ENCODE measurements at places on chromosomes 7 and 10.

- no peak for DNase-seq
Measured at GRCh38 chr7:2074691-2075090, 158.1 kb downstream of the MAD1L1 start.

DNA sequence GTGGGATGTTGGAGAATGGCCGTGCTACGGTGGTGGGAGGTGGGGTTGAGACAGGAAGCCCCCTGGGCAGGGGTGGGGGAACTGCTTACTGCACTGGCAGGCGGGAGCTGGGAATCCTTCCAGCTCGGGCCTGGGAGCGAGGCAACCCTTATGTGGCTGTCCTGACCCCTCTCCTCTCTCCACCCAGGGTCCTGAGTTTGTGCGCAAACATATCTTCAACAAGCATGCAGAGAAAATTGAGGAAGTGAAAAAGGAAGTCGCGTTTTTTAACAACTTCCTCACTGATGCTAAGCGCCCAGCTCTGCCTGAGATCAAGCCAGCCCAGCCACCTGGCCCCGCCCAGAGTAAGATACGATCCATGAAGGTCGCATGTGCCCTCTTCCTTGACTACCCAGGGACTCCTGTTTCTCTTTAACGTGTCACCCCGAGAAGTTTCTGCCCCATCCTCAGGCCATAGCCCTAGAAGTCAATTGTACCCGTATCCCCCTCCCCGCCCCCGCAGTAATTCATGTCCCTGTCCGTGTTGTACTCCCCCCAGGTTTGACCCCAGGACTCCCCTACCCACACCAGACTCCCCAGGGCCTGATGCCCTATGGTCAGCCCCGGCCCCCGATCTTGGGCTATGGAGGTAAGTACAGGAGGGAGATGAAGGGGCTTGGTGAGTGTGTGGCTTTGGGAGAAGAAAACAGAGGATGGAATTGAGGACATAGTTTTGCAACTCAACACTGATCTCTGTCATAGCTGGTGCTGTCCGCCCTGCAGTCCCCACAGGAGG, 1.8 kb downstream of the UFSP1 start:
- no peak for DNase-seq

DNA sequence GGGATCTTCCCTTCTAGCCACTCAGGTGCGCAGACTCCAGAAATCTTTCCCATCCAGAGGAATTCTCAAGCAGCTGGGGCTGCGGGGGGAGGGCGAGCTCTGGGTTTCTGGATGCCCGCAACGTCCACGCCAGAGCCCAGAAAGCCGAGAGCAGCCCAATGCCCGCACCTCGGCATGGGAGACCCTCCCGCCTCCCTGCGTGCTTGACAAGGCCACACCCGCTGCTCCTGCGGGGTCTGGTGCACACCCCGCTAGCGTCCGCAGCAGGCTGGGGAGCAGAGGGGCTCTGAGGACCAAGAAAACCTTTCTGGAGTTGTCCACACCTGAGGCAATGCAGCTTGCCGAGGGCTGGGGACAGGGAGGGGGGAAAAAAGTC, 66.2 kb downstream of the SLC29A4 start:
- no peak for DNase-seq

GRCh38 chr10:16894821-16895220, 77.6 kb upstream of the RSU1 start:
- DNase-seq: no peak

DNA sequence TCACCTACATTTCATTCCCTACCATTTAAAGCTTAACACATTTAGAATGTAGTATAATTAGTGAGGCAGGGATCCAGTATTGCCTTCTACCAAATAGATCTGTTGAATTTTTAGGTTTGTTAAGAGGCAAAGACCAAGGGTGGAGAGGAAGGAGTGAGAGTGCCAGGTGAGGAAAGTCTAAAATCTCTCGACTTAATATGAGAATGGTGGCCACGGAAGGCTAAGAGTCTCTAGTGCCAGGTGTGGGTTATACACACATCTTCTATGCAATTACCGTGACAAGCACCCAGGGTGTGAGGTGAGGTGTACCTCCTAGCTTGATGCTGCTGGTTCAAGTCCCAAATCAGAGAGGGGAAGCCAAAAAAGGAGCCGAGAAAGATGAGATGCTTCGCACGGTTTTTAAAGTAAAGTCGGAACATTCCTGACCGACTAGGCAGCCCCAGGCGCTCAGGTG, 439 bp downstream of the IQUB start:
- peak; percentile 58 for DNase-seq

GRCh38 chr10:72171175-72171630, 44.6 kb upstream of the ANAPC16 start:
- DNase-seq: no peak

GRCh38 chr7:2573761-2574160, 15.0 kb downstream of the IQCE start:
- no peak for DNase-seq

DNA sequence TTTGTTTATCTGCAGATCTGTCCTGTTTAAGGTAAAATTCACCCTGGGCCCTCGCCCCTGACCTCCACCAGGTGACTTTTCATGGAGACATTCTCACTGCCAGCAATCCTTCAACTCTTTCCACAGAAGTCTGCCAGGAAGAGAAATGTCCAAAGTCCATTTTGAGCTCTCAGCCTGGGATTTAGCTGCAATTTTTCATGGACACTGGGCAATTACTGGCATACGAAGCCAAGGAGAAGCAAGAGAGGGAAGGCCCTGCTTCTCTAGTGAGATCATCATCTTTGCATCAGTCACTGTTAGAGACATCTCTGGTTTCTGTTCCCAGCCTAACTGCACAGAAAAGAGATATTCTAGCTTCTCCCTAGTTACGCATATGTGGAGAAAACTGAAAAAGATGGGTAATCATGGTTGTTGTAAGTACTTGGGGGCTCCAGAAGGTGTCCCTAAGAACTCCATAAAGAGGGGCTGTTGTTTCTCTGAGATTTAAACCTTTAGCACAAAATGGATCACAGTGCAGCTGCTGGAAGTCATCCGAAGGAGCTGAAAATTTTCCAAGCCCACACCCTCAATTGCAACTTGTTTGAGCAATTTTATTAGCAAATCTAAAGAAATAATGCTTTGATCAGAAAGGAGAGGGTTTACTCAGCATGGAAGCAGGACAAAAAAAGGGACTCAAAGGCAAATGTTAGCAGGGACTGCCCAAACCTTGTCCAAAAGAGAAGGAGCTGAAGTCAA, 168.9 kb downstream of the SNX10 start:
- no peak for DNase-seq

GRCh38 chr7:88015309-88015708, 81.3 kb downstream of the ADAM22 start:
- no peak for DNase-seq

GRCh38 chr7:111535142-111535870, 27.0 kb downstream of the IMMP2L start:
- no peak for DNase-seq

DNA sequence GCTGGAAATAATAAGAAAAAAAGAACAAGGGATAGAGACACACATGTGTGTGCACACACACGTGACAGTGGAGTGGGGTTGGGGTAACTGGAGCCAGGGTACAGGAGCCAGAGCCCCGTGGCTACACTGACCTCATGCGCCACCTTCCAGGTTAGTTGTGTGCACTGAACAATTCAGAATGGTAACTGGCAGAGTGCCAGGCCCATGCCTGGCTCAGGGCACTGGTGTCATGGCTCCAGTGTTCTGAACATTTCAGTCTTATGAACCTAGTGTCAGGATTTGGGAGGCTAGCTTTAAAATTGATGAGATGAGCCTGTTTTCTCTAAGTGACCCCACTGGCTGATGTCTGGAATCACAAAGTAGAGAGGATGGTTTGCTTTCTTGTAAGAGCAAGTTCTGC, 269.6 kb downstream of the SORCS3 start:
- no peak for DNase-seq

DNA sequence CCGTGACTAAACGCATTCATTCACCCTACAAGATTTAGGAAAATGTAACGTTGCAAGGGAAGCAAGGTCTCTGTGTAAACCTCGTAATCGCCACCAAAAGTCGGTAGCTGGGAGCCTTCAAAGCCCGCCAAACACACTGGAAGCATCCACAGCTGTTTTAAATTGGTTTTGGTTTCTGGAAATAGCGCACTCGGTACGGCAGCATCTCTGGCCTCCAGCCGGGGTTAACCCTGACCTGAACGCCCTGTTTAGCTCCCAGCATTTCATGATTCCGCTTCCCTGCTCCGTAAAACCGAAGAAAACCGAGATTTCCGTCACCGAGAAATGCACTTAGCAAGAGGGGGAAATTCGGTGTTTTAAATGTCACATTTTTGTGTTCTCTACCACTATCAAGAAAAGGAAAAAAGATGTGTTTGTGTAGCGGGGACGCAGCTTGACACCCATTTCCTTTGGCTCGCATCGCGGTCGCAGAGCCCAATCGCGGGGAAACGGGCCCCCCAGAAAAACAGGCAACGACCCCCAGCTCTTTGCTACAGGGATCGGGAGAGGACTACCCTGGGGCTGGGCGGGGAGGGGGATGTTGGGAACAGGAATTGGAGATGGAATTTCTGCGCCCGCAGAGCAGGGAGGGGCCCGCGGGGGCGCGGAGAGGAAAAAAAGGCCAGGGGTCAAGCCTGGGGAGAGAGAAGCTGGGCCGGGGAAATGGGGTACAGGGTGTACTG, 646 bp downstream of the SGCE start:
- no peak for DNase-seq

DNA sequence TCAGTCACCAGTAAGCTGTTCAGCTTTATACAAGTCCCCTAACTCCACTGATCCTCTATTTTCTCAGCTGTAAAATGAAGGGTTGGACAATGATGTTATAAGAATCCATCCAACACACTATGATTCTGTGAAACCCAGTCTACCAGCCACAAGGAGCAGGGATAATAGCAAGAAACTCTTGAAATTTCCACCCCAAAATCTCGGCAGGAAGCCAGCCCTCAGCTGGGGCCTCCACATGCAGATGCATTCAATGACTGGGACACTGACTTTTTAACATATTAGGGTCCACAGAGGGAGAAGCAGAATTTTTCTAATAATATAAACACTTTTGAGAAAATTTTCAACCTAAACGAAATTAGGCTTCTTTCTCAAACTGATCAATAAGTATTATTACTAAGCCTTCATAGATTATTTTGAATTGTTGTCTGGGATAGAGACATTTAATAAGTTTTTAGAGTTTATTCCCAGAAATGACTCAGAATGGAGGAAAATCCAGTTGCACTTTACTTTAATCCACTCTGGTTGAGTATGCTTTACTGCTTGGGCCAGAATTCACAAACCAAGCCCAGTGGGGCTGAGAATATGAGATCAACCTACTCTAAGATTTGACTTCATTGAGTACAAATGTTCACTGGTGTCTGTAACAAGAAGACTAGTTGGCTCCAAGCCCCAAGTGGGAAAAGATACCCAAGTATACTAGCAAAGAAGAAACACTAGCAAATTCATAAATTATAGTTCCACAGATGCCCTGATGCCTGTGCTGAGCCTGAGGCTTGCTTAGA, 168.6 kb downstream of the C7orf25 start:
- DNase-seq: no peak

DNA sequence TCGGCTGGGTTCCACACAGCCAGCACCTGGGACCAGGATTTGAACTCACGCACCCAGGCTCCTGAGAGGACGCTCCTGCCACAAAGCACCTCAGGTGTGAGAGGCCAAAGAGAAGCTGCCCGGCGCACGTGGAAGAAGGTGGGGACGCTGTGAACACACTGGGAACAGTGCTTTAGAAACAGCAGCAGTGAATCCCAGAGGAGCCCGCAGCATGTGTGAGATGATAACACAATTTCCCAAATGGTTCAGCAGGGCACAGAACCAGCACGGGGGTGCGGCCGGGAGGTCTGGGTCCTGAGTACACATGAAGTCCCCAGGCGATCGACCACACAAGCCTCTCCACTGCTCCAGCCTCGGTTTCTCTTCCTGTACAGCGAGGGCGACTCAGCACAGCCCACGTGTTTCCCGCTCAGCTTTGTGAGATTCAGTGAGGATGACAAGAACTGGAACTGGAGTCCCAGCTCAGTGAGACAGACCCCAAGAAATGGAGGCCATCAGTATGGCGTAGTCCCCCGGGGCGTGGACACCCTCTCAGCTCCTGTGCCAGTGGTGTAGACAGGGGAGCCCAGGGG, 188.3 kb downstream of the MAD1L1 start:
- DNase-seq: no peak

GRCh38 chr7:121285066-121285667, 43.6 kb upstream of the WNT16 start:
- no peak for DNase-seq

DNA sequence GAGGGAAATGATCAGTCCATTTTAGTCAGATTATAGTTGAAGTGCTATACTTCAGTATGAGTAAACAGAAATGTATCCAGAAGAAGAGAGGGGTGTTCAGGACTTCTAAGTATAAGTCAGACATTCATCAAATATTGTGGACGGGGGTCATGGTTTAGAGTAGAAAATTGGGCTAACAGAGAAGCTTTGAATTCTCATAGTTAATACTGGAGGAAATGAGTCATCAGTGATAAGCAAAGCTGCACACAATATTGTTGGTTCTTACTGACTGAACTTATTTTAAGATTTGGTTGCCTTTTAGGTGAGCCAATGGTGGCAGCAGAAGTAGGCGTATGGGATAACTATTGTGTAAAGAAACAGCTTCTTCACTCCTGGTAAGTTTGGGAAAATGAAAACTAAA, 1.7 kb upstream of the SUMF2 start:
- DNase-seq: no peak

GRCh38 chr10:112948196-112948595, 1.9 kb upstream of the TCF7L2 start:
- no peak for DNase-seq

DNA sequence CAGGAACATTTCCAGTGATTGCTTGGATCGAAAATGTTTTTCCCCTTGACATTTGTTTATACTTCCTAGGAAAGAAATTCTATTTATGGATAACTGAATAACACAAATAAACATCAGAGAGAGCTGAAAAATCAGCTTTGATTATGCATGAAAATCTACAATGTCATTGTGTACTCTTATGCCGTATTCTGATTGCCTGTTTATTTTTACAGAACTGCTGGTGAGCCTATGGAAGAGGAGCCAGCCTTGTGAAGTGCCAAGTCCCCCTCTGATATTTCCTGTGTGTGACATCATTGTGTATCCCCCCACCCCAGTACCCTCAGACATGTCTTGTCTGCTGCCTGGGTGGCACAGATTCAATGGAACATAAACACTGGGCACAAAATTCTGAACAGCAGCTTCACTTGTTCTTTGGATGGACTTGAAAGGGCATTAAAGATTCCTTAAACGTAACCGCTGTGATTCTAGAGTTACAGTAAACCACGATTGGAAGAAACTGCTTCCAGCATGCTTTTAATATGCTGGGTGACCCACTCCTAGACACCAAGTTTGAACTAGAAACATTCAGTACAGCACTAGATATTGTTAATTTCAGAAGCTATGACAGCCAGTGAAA, 121.5 kb downstream of the TWIST1 start:
- DNase-seq: no peak

GRCh38 chr7:46201961-46202360, 280.9 kb upstream of the IGFBP3 start:
- no peak for DNase-seq

- DNase-seq: no peak
Measured at GRCh38 chr7:157682946-157683746, 346.3 kb downstream of the DNAJB6 start.

DNA sequence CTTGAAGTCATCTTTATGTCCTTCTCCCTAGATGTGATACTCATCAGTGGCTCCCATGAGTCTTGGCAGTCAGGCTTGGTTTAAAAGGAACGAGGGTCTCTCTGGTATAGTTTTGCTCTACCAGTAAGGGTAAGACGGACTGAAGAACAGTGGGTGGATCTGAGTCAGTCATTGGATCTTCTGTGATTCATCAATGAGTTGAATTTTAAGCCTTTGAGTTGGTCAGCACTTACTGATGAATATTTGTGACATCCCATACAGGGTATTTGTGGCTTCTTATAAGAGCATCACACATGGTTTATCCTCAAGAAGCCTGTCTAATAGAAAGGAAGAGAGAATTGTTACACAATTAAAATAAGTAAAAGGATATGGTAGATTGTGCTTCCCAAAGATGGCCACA, 87.3 kb upstream of the NAMPT start:
- DNase-seq: no peak

Measured in cerebellar nuclear complex (tissue), 1 donor.